NCI-H446 (cell line): ENCODE measurements at places on chromosomes 5 and 9.
A peak's percentile ranks its signal among the peaks of the same experiment; 100 is the strongest.

GRCh38 chr5:87452837-87453236, 40.1 kb upstream of the CCNH start:
- no peak for DNase-seq

DNA sequence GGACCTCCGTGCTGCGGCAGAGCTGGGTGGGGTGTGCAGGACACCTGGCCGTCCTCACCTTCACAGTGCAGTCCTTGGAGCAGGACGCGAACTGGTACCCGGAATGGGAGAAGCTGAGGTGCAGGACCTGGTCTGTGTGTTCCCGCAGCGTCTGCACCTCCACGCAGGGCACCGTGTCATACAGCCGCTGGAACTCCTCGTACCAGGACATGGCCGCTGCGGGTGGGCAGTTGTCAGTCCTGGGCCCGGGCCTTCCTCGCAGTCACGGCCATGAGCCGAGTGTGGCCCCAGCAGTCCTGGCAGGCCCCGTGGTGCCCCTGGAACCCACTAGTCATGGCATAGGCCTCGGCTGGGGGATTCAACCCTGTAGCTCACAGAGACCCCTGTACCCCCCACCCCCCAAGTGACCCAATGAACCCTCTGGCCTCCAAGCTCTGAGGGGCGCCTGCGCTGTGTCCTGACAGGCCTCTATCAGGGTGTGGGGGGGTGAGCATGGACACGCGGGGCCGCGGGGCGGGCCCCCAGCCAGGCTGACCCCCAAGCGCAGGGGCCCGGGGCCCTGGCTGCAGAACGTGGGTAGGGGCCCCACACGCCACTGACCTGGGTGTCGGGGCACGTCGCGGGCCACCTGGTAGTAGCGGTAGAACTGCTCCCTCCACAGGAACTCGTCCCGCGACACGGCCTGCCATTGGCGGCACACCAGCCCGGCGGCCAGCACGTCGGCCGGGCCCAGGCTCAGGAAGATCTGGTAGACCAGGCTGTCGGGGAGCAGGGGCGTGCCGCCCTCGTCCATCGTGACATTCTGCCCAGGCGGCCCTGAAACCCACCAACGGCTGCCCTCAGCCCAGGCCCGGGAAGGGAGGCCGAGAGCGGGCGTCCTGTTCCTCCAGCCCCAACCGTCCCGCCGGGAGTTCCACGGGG, 987 bp downstream of the FBXW5 start:
- no peak for DNase-seq

GRCh38 chr9:5042661-5043178, 57.6 kb downstream of the JAK2 start:
- no peak for DNase-seq

- peak; percentile 5 for DNase-seq
Measured at GRCh38 chr5:115543365-115544042, 1.1 kb downstream of the FEM1C start.

DNA sequence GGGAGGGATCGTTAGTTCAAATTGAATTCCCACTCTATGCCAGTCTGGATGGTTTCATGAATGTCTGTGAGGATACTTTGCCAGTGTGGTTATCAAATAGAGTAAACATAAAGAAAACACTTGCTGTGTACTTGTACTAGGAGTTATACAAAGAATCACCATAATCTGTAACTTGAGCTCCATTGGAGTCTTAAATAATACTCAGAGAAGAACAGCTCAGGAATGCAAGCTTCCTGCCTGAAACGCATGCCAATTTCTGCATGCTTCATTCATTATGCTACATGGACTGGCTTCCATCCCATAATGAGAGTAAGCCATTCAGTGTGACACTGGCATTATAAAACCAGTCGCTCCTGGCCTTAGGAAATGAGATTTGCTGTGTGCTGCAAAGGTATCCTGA, 351.4 kb downstream of the SEMA5A start:
- no peak for DNase-seq

GRCh38 chr5:40381676-40382363, 297.9 kb upstream of the PTGER4 start:
- DNase-seq, result no peak

DNA sequence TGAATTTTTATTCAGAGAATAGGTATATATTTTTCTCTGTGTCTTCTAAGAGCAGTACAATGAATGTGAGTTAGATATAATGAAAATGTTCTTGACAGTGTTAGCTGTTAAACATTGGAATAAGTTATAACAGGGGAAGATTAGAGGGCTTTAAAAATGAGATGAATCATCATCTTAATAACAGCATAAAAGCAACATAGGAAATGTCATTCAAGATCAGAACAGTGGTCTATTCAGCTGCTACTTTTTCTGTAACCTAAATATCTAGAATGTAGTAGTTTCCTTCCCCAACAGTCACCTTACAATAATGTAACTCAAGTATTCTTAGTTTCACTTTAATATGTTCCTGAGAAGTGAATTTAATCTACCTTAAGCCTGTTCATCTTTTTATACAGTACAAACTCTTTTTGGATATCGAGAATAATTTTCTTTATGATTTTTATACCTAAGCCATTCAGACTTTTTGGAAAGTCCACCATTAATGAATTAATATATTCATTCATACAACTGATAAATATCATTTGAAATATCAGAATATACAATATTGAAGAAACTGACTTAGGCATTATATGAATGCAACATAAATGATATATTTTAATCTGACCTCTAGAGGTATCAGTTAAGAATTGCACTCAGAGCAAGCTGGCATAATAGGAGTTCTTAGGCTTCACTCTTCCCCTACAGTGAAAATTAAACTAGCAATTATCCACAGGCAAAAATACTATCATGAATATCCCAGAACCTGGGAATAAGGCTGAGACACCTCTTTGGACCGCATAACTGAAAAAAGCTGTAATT, 66.1 kb upstream of the EDIL3 start:
- DNase-seq, result peak; percentile 4

DNA sequence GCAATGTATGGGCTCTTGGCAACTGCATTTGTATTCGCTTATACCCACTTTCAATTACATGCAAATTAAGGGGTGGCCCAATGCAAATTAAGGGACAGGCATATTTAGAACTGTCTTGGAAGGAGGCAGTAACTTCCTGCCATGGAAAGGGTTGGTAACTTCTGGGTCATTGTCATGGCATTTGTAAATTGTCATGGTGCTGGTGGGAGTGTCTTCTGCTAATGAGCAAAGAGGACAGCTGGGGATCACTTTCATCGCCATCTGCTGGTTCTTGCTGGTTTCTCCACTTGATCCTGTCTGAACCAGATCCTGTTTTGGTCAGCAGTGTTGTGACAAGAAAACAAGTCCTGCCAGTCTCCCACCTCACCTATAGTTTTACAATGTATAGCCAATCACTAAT, 23.3 kb upstream of the UGT3A2 start:
- peak; percentile 51 for DNase-seq

GRCh38 chr5:121899346-121899745, 47.7 kb downstream of the FTMT start:
- DNase-seq, result no peak

DNA sequence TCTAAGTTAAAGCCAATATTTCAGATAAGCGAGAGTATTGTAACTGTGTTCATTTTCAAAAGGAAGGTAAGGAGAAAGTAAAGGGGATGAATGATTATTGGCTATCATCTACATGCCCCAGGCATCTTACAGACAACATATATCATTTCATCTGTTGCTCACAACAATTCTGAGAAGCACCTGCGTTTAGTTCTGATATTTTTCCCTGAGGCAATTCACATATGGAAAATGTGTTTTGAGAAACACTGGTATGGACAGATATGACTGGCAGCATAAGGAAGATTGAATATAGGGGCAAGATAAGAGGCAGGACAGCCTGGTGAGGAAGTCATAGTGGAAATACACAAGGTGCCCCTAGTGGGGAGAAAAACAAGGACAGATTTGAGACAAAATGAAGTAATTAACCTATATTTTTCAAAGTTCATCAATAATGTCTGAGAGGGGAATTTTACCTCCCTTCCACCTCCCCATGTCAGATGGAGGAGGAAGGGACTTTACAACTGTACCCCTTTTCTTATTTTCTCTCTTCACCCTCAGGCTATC, 87.7 kb upstream of the TRIM32 start:
- no peak for DNase-seq

DNA sequence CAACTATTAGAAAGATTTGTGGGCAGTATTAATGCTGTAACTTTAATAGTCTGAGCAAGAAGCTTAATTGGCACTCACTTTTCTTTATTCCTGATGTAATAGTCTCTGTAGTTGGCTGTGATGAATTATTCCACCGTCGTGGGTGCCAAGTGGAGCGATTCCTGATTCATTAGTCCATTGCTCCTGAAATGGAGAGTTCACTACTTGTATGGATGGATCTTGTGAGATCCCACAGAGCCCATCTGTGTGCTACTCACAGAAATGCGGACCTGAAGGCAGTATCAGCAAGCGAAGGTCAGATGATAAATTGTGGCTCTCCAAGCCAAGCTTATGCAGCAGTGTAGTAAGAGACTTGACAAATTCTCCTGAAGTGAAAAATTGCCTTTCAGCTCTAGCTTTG, 212.2 kb downstream of the CHSY3 start:
- DNase-seq, result no peak

- peak; percentile 85 for DNase-seq
Measured at GRCh38 chr5:170861917-170862766, at the start of gene RANBP17. RANBP17 (plus strand) TSS chr5:170862018.

GRCh38 chr5:87413343-87413645, 564 bp upstream of the CCNH start:
- no peak for DNase-seq

DNA sequence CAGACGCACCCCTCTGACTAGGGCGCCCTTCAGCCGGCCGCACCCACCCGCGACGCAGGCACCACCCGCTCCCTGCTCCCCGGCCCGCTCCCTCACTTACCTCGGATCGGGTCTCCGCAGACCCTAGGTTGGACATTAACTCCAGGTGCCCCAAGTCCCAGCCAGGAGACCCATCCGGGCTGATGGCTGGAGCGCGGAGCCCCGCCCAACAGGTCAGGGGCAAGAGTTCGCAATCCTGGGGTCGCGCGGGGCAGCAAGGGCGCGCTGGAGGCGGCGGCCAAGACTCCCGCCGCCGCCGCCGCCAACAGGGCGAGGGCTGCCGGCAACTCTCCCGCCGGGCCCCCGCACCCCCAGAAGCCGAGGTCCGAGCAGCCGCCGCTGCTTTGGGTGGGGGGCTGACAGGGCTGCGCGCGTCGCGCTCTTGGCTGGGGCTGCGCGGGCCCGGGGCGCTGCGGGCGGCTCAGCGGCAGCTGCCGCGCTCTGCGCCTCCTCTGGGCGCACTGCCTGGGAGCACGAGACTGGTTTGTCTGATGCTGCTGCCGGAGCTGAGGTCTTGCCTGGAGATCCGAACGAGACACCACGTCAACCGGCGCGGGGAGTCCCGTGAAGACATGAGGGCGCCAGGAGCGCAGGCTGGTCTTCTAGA, at the start of gene GDNF:
TSS of gene GDNF (minus strand) at position 635 of the 646 bp plus-strand sequence. CDS start 5,245 bp downstream, outside the sequence.
- peak; percentile 79 for DNase-seq

DNA sequence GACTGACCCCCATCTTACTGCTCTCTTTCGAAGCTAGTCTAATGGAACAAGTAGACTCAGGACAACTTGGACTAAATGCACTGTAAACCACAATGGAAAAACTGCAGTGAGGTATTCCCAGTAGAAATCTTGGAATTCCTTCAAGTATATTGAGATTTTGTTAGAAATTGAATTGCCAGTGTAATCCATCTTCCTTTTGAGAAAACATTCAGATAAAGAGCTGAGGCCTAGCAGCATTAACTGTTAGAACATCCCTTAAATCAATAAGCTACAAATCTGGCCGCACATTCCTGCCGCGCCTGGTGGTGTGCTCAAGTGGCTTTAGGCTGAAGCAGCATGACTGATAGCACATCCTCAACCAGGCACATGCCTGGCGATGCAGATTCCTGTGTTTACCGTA, 29.3 kb downstream of the PPIC start:
- DNase-seq, result no peak

GRCh38 chr5:12679731-12680130, 775.5 kb upstream of the CTNND2 start:
- no peak for DNase-seq

DNA sequence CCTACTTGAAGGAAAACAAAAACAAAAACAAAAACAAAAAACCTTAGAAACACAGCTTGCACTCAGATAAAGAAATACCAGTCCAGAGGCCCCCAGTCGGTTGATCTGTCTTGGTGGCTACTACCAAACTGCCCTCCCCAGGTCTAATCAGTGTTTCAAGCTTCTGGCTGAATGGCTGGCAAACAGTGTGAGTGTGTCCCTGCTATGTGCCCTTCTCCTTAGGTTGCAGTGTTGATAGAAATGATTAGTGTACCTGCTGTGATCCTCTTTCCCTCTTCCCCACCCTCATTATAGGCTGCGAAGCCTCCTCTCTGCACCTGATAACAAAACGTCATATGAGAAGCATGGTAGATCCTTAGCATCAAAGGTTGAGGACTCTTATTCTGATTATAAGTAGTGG, 12.8 kb downstream of the NR4A3 start:
- DNase-seq, result no peak

- DNase-seq, result no peak
Measured at GRCh38 chr5:176985516-176985915, 21.1 kb downstream of the UIMC1 start.

DNA sequence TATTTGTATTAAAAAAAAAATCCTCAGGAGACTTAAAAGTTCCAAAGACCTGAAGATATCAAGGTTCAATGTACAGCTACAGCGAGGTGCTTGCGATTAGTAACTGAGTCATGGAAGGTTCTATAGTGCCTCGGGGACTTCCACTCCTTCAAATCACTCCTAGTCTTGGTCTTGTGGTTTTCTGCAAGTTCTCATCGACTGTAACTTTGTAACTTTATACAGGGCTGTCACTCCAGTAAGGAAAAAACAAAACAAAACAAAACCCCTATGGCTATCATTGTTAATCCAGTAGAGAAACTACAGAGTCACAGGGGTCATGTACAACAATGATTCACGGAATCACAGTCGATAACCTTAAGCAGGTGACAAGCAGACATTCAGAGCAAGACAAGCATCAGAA, 39.8 kb upstream of the SELENOP start:
- no peak for DNase-seq

DNA sequence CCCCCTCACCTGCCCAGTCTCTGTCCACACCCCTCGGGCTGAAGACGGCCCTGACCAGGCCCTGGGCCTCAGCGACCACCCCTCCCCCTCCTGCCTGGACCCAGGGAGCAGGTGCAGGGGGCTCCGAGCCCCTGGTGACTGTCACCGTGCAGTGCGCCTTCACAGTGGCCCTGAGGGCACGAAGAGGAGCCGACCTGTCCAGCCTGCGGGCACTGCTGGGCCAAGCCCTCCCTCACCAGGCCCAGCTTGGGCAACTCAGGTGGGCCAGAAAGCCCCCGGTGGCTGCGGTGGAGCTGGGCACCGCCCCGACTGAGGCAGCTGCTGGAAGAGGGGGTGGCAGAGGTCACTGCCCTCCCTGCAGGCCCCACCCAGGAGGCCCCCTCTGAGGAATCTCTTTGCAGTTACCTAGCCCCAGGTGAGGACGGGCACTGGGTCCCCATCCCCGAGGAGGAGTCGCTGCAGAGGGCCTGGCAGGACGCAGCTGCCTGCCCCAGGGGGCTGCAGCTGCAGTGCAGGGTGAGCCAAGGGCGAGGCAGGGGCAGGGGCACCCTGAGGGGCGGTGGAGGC, 7.7 kb downstream of the ENTPD8 start:
- DNase-seq, result no peak

DNA sequence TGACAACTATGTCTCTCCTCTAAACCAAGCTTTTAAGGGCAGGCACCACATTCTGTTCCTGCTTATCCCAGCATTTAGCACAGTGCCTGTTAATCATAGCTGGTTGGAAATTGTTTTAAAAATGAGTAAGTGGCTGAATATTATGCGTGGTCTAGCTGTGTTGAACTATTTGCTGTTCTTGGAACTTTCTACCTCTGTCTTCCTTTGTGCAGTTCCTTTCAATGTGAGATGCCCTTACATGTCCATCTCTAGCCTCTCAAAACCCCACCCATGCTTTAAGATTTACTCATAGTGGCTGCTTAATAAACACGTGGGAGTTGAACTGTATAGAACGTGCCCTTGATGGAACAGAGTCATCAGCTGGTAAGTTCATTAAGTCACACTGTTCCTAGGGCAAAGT, 34.5 kb downstream of the C9orf57 start:
- DNase-seq, result no peak
